Bone marrow (tissue), 2 donors: ENCODE measurements at places on chromosomes 3 and 15.

GRCh38 chr3:30964612-30965011, 70.2 kb upstream of the GADL1 start:
- peak; percentile 6 for DNase-seq

DNA sequence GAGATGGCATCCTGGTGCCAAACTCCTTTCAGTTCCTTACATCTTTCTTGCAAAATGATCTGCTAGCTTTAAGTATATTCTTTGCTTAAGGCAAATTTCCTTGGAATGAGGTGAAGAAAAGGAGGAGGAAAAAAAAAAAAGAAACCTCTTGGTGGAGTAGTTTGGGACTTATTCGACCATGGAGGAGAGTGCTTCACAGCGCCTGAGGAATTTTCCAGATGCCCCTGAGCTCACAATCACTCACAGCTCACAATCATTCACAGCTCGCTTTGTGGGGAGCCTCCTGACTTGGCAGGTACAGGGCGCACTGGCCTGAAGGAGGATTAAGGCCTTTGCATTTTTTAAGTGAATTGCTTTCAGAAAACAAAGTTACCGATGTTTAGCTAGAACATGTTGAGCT, 53.9 kb downstream of the BOC start:
- DNase-seq, result no peak

DNA sequence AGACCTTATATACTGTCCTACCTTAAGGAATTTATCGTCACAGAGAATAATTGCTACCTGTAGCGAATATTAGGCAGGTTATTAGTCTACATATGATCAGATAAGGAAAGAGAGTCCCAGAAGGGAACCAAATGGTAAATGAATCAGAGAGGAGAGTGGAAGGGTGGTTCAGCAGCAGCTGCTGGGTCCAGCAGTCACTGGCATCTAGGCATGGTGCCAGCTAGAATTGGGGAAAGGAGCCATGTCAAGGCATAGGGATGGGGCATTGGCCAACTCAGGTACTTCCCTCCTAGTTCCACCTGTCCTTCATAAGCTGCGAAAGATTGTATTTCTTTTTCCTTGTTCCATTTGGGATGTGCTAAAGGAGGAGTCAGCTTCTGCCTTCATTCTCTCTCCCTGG, 23.4 kb downstream of the HACD3 start:
- DNase-seq, result no peak

GRCh38 chr3:186141790-186142189, 32.9 kb upstream of the ETV5 start:
- DNase-seq, result no peak

DNA sequence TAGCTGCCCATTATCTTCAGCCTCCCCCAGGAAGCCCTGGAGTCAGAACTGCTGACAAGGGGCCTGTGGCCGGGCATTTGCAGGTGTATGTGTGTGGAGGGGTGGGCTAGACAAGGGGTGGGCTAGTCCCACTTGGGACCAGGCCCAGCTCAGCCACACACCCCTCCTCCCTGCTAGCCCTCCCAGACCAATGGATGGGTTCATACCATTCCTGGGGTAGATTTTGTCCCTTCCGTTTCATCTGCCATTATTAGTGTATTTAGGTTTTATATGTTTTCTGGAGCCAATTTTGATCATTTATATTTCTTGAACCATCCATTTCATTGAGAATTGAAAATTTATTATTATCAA, 42.2 kb downstream of the MRAS start:
- no peak for DNase-seq

GRCh38 chr3:79597709-79598108, 170.1 kb downstream of the ROBO1 start:
- no peak for DNase-seq

DNA sequence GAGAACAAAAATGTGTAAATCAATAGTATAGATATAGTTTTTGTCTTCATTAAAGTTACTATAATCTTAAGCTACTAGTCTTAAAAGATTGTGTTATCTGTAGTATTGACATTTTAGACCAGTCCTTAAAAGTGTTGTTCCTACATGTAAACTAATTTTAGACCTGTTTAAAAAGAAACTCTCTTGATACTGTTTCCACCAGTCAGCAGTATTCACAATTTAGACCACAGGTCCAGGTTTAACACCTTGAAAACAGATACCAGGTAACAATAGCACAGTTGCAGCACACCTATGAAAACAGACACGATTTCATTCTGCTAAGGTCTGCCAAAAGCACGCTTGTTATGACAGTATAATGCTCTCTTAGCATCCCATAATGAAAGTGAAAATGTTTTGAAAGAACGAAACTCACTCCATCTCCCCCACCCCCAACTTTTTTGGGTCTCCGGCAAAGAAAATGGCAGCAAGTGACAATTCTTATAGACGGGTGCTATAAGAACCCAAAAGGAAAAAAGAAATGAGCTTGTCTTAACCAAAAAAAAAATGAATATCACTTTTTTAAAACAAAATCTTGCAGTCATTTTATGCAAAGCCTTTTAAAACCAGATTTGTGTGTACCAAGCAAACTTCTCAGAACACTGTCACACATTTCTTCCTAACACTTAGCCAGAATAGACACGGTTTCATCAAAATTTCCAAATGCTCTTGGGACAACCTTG, 1.6 kb downstream of the EIF4E3 start:
- DNase-seq, result peak; percentile 53

GRCh38 chr3:68666429-68667136, 265.8 kb downstream of the TAFA4 start:
- no peak for DNase-seq

GRCh38 chr15:36282821-36283220, 296.6 kb upstream of the CDIN1 start:
- DNase-seq, result no peak

- DNase-seq, result no peak
These were observed 137.6 kb downstream of the SMAD6 start for GRCh38 chr15:66839506-66840112.

DNA sequence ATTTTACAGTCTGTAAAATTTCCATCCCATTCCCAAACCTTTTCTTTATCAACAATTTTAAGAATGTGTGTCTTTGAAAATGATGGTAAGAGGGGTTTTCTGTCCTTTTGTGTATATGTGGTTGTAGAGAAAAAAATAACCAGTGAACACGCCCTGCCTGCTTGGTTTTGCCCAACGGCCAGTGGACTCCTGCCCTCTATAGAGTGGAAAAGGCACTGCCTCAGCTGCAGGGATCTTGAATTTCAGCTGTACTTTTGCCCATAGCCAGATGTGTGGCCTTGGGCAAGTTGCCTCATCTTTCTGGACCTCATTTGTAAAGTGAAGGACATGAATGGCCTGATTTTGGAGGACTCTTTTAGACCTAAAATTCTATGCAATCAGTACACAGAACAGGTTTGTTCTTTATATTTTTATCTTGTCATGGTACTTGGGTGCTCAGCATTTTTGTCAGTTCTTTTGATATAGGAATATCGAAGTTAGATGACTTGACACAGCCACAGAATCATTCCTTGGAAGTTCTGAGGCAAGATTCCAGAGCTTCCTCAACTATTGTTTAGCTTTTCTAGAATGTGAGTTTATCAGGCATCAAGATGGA, 81.0 kb downstream of the CLDN11 start:
- DNase-seq, result no peak

- no peak for DNase-seq
These were observed 28.4 kb downstream of the TP63 start for GRCh38 chr3:189659571-189659970.

- no peak for DNase-seq
These were observed 241.6 kb downstream of the UACA start for GRCh38 chr15:70521576-70522322.

DNA sequence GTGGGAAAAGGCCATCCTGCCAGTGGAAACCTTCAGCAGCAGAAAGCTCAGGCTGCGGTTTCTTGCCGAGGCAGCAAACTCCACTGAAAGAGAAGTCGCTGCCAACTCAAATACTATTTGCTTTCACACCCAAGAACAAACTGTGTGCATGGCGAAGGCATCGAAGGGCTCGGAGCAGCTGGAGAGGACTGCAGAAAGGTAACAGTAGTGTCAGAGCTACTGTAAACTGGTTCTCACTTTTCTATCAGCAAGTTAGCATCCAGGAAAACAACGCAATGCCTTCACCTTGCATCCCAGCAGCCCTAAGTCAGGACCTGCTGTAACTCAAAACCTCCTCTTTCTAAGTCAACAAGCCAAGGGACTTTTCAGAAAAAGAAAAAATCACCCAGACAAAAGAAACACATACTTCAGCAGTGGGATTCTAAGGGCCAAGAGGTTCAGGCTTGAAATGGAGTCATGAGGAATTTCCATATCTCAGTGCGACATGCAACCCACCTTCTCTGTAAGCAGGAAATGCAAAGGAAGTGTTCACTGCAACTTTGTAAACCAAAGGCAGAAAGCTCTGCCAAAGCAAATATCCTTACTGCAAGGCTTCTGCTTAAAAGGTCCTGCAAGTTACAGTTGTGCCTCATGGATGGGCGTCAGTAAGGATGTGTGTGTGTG, 193.5 kb downstream of the FOXP1 start:
- DNase-seq, result peak; percentile 54

- DNase-seq, result no peak
These were observed 57.1 kb downstream of the TRAK1 start for GRCh38 chr3:42148086-42148848.

DNA sequence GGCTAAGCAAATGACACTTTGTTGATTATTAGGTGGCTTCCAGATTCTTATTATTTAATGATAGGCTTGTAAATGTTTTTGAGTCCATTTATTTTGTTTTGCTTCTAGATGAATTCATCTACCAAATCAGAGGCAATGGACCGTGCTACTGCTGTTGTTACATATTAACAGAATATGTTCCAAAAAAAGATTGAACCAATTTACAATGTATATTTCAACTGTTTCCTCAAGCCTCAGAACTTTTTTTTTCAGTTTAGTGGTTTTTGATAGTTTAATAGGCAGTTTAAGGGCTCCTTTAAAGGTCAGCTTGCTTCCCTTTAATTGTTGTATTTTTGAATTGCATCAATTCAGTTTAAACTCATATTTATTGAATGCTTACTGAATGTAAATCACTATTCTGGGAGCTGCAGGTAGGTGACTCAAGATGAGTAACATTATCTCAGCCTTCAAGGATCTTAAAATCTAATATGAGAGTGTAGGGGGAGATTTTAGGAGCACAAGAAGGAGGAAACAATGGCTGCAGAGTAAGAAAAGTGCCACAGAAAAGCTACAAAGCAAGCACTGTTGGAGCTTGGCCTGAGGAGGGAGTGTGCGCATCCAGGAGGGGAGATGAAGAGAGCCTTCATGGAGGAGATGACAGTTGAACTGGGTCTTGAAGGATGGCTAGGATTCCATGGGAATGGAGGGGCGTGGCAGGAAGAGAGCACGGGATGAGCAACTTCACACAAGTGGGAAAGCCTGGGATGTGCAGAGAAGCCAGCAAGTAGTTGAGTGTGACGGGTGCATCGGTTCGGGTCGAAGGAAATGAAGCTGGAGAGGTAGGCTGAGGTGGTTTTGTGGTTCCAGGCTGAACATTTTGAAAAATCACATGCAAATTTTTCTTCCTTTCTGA, 14.7 kb downstream of the MAP2K1 start:
- no peak for DNase-seq

DNA sequence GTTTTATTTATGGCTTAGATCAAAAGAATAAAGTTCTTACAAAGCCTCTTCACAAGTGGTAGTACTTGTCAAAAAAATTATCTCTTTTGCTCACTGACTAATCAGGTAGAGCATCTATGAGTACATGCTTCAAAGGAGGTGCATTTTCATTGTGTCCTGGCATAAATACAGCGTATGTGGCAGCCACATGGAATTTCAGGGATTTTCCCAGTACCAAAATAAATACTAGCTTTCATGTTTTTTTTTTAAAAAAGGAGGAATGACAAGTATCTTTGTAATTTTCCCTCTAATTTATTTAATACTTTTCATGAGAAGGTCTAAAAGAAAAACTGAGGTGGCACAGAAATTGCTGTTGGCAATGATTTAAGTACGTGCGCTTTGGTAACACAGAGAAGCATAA, 597.8 kb upstream of the ALCAM start:
- no peak for DNase-seq

DNA sequence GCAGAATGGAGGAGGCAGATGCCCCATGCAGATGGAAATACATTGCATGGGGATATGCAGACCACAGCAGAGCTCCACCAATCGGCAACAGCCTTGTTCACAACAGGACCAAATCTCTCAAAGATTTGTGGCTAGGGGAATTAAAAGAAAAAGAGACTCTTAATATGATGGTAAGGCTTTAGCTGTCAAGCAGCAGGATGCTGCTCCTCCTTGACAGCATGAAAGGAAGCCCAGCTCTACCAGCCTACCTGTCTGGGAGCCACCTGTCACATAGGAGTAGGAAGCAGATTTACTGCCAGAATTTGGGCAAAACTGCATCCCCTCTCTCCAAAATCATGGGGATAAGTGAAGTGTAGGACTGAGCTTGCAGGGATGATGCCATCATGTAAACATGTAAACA, 769.6 kb upstream of the ARPP21 start:
- no peak for DNase-seq

DNA sequence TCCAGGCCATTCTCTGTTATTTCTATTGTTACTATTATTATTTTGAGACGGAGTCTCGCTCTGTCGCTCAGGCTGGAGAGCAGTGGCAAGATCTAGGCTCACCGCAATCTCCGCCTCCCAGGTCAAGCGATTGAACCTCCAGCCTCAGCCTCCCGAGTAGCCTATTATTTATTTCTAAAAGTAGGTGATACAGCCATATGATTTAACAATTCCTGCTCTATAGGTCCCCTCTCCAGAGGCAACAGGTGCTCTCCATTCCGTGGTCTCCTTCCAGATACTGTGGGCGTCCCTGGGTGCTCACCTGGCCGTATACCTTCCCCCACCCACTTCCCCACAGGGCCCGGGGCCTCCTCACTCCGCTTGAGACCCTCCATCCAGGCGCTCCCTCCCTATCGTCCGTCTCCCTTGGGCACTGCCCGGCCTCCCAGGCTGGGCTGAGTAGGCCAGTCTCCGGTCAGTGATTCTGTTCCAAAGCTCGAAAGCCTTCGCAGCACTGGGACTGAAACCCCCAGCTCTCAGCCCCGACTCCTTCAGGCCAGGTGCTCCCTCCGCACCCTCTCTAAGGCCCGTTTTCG, 708 bp upstream of the PTPN23 start:
- DNase-seq, result no peak

DNA sequence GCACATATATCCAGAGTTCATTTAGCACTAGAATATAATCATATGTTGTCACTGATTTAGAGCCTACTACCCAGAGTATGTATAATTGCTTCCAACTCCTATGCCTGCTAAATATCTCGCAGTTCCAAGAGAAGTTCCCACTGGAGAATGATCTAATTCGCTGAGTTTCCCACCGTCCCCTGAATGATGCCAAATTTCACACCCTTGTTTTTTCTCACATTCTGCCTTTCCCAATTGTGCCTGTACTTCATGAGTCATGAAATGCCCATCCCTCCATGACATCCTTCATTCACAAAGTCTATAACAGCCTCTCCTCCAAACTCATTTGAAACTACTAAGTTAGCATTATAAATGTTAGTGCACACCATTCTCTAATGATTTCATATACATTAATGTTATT, 177.2 kb downstream of the CBLB start:
- no peak for DNase-seq

GRCh38 chr3:13880811-13881156, 913 bp upstream of the WNT7A start:
- DNase-seq, result no peak

DNA sequence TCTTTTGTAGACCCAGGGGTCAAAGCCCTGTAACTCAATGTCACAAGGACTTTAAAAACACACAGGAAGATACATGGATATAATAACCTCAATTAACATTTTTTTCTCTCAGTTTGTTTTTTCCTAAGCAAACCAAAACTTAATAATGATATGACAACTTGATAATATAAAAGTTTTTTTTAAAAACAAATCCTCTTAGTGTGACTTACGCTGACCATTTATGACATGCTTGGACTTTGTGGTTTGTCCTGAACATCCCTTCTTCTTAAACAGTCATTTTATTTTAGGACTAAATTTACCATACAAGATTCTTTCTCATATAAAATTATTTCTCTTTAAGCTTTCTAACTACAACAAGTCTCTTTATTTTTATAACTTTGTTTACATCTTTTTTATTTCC, 25.4 kb upstream of the FAM3D start:
- DNase-seq, result no peak
